ENCODE measurements at places on chromosomes 1 and 21.

DNA sequence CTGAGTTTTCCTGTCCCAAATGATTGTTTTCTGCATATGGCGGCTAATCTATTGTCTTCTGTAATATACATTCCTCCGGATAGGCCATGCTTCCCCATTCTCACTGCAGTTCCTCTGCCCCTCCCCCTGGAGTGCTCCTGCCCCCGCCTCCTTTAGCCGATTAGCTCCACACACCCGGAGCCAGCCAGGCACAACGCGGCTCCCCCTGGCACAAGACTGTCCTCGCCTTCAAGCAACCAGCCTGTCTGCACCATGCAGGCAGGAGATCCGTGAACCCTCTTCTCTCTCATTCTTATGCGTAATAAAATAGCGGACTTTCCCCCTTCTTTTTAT is 18.0 kb downstream of the SERTAD4 start:
- no peak for DNase-seq

DNA sequence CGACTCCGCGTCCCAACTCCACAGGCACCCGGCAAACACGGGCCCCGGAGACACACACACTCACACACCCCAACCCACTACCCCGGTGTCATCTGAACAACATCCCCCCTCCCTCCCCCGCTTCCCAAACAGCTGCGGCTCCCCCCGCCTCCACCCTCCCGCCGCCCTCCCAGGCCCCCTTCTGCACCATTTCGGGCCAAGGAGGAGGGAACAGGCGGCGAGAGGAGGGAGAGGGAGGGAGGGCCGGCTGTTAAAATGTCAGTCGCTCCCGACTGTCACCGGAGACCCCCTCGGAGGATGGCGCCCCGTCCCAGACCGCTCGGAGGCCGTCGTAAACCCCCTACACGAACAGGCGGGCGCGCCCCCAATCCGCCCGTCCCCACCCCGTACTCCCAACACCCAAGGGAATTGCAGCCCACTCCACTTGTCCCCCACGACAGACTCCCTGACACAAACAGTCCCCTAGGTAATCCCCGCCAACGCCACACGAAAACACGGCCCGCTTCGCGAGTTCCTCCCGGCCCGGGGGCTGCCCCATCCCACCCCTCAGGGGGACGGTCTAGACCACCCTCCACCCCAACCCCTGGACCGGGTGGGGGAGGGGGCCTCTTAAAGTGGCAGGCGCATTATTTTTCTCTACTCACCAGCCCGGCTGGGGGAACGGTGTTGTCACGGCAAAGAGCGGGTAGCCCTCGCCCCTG is 583 bp downstream of the MEF2D start:
- peak; percentile 58 for DNase-seq

DNA sequence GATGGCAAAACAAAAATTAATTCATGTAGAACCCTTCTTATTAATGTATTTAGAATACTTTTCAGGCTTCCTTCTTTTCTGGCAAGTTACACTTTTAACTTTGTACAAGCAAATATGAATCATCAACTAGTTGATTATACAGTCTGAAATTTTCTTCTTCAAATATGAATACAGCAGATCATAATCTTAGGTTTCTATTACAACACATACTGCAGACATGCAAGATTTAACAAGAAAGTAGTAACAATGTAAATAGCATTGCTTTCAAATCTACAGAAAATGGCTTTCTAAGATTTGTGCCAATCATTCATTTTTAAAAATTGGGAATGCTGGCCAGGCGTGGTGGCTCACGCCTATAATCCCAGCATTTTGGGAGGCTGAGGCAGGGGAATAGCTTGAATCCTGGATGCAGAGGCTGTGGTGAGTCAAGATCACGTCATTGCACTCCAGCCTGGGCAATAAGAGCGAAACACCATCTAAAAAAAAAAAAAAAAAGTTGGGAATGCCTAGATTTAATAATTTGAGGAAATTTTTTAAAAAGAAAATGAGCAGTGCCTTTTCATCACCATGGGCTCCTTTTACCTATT is 68.4 kb upstream of the DPYD start:
- no peak for DNase-seq

DNA sequence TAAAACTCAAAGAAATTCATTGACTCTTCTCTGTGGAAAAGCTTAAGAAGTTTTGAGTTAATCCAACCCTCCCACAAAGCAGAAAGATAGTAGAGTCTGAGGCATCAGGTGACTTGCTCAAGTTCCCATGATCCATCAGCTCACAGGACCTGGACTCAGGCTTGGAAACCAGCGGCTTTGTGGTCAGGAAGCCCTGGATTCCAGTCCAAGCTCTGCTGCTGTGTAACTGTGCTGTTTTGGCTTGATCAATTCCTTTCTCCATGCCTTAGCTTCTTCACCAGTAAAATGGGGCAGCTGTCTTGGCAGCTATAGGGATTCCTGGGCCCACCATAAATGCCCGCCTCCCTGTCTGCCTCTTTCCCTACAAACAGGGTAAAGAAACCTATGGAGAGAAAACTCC is 180.2 kb downstream of the HIVEP3 start:
- no peak for DNase-seq

DNA sequence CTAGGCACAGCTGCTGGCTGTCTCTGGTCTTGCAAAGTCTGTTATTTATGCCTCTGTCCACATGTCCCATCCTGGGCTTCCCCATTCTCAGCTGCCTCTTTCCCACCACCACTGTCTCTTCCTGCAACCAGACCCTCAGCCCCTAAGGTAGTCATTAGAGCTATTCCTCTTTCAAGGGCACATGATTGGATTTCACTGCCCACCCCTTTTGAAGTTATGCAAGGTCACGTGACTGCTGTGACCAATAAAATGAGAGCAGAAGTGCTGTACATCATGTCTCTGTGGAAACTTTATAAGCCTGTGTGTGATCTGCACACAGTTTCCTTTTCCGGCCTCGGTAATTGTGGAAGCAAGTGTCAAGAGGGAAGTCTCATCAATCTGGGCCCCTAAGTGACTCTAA is 136.6 kb upstream of the HMGB4 start:
- DNase-seq: no peak

DNA sequence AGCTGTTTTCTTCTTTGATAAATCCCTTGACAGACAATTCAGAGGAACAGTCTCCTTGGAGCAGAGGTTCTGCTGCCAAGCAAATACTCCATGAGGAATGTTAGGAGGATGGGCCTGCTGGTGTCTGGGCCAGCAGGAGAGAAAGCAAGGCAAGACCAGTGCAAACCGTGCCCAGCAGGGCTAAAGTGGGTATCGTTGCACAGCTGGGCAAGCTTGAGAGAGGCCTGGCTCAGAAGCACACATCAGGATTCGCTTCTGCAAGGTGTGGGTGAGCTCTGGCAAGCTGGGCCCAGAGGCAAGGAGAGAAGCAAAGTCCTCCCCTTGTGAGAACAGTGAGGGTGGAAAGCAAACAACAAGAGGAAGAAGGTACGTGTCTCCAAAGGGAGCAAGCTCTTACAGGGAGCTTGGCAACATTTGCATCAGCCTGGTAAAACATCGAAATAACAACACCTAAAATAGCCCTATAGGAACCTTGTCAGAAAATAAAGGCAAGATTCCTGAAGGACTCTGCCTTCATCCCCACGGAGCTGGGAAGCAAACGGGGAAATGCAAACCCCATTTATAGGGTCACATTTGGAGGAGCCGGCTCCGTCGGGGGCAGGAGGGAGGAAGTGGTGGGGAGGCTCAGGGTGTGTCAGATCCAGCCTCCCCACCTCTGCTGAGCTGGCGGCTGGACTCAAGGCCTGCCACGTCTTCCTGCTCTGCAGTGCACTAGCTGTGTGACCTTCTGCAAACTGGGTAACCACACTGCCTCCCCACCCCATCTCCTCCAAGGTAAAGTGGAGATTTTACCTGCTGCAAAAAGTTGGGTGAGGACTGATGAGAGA is 62.3 kb upstream of the HIVEP3 start:
- peak; percentile 3 for DNase-seq

GRCh38 chr1:75237316-75237715 is 103.1 kb downstream of the LHX8 start:
- DNase-seq: no peak

GRCh38 chr21:34559089-34559631 is 47.1 kb upstream of the KCNE1 start:
- DNase-seq: no peak

DNA sequence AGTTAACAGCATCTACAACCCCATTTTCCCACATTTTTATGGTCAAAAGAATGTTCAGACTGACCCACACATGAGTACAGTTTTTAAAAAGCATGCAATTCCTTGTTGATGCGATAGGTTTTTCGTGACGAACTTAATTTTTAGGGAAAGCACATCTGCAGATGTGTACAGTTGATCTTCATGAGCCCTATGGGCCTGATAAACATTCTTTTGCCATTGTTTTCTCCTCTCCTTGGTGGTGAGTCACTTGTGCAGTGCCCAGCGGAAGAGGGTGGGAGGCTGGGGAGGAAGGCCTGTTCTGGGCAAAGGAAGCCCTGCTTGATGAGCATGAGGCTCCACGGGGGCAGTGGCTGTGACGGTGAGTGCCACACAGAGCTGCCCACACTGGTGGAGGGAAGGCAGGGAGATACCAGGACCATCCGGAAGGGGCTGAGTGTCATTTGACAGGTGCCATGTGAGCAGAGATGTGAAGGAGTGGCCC is 5.3 kb downstream of the ARF1 start:
- DNase-seq: no peak

- no peak for DNase-seq
These were observed 42.6 kb downstream of the PBX1 start for GRCh38 chr1:164601399-164602100.

- DNase-seq: no peak
These were observed 14.4 kb downstream of the ZBTB17 start for GRCh38 chr1:15961492-15961891.

DNA sequence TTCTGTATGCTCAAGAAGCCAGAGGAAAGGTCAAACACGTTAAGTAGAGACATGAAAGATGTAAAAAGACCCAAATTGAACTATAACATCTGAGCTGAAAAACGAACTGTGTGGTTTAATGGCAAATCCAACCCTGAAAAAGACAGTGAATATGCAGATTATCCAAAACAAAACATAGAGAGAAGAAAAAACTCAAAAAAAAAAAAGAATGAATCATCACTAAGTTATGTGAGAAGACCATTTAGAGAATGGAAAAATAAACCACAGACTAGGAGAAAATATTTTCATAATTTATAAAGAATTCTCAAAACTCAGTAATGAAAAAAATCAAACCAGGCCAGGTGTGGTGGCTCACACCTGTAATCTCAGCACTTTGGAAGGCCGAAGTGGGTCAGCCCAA is 253.3 kb downstream of the PLPP3 start:
- DNase-seq: no peak

DNA sequence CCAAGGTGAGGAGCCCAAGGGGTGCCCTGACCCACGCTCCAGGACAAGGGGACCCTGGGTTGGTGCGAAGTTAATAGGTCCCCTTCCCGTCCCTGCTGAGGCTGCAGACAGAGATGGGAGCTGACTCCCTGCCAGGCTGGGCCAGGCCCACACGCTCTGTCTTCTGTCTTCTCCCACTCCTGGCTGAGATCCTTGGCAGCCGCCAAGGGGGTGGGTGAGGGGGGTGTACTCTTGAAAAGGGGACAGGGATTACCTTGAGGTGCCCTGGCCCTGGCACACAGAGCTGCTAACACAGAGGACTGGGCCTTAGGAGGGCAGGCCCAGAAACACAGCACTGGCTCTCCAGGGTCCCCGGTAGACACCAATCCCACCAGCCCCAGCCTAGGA is 11.0 kb upstream of the CTRC start:
- no peak for DNase-seq

GRCh38 chr1:39949891-39950290 is 5.1 kb upstream of the MFSD2A start:
- DNase-seq: no peak

GRCh38 chr1:245807306-245807705 is 652.5 kb downstream of the KIF26B start:
- peak; percentile 3 for DNase-seq

- no peak for DNase-seq
These were observed 513.8 kb downstream of the PTPRC start for GRCh38 chr1:199152676-199153075.

GRCh38 chr1:151144474-151145303 is 1.7 kb downstream of the SEMA6C start:
- DNase-seq: no peak

DNA sequence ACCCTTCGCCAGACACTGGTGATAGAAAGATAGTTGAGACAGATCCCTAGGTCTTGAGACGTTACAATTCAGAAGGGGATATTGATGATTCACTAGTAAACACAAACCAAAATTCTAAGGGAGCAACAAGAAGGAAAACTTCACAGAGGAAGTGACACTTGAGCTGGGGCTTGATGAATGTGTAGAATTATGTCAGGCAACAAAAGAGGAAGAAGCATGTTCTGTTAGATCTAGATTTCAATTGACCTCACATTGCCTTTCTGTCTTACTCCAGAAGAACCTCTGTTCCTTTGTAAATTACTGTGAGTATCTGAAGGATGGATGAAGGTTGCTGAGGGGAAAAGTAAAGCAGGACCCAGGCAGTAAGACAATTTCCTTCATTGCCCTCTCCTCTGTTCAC is 328.2 kb downstream of the KCTD3 start:
- DNase-seq: no peak

DNA sequence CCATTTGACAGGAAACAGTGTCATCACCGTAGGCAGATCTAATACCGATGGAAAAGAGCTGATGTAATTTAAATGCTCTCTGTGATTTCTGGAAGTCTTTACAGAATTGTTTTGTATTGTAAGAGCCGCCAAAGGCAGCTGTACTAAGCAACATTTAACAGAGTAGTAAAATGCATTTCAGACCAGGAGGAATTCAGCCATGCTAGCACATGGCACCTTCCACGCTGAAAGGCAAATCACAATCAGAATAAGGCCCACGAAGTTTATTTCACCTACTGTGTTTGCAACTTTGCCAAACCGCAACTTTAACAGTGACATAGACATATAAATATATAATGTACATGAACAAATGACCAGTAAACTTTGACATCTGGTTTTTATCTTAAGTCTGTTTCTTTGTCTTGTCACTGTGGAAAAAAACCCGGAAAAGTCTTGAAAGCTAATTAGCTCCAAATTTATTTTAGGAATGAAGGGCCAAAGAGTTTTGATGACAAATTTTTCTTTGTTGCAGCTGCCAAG is 26.1 kb upstream of the DISC1 start:
- DNase-seq: no peak

GRCh38 chr1:36922071-36922470 is 112.2 kb downstream of the GRIK3 start:
- DNase-seq: no peak

DNA sequence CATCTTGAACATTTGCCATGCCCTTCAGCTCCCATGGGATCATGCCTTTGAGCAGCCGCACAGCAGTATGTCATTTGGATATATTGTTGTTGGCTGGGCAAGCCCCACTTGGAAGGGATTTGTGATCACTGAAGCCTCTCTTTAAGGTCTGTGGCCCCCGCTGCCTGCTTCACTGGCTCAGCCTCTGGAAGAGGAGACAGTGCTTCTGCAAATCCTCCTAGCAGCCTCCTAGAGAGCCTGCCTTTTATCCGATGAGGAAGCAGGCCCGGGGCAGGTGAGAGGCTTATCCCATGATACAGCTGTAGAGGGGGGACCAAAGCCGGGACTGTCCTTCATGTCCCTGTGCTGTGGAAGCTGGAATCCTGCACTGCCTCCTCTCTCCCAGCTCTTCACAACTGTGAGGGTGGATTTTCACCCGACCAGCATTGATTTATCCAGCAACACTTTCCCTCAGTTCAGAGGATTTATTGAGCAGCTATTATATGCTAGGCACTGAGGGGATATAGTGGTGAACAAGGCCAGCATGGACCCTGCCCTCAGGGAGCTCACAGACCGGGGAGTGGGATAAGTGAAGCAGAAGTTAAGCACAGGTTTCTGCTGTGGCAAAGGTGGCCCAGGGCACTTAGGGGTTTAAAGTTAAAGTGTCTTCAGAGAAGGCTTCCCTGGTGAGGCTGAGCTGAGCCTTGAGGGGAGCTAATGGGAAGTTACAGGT is 3.9 kb downstream of the TMEM61 start:
- DNase-seq: no peak

Data from CD4-positive, alpha-beta T cell treated with Interleukin-21 for 1 hour (primary cell).